Upper lobe of left lung (tissue), 6 donors: ENCODE measurements at places on chromosomes 6 and 20. TPM values are rescaled to one million over a fixed set of nuclear protein-coding genes. Genes with fewer than 3 reads are reported as not detected.

SEMG2 gene
- not detected for total RNA-seq

PHF10 gene
- total RNA-seq: 49.2 TPM

F13A1 gene
- 23.5 TPM for total RNA-seq

TCP11 gene
- not detected for total RNA-seq

LSM2 gene
- 18.8 TPM for total RNA-seq

SHLD1 gene
- total RNA-seq: 3.1 TPM

TAP1 gene
- total RNA-seq: 56.9 TPM

- H3K4me1 ChIP-seq: peaks cover 6% of the 10 kb centered on the region
- no peaks in the 10 kb centered on the region for H3K27me3 ChIP-seq
- no peak overlapping the region for H3K27ac ChIP-seq
- no peaks in the 10 kb centered on the region for H3K36me3 ChIP-seq
Measured at GRCh38 chr6:2633736-2634135, 117.0 kb downstream of the MYLK4 start.

DNA sequence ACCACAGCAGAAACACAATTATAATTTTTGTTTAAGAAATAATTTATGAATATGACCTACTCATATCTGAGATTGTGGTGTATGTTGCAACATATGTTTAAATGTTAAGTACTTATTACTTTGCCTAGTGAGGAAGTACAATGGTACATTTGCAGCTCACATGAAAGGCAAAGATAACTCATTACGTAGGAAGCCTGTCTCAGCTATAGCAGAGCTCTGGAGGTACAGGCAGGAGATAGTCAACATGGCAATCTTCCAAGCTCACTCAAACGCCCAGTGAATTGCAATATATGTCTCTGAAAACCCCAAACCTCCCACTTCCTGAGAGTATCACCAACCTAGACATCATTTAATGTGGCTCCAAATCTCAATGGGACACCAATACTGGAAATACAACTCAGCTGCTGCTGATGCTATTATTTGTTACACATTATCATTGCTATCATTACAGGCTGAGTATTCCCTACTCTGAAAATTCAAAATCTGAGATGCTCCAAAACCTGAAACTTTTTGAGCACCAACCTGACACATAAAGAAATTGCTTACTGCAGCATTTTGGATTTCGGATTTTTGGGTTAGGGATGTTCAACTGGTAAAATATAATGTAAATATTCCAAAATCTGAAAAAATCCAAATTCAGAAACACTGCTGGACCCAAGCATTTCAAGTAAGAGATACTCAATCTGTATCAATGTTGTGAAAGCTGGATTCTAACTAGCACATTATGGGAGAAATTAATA is 25.1 kb upstream of the GSTA4 start:
- DNase-seq: no peak
- H3K4me1 ChIP-seq: no peaks in the 10 kb centered on the region
- H3K36me3 ChIP-seq: peaks cover 47% of the 10 kb centered on the region
- H3K27me3 ChIP-seq: no peaks in the 10 kb centered on the region
- H3K4me3 ChIP-seq: no peak overlapping the region

DNA sequence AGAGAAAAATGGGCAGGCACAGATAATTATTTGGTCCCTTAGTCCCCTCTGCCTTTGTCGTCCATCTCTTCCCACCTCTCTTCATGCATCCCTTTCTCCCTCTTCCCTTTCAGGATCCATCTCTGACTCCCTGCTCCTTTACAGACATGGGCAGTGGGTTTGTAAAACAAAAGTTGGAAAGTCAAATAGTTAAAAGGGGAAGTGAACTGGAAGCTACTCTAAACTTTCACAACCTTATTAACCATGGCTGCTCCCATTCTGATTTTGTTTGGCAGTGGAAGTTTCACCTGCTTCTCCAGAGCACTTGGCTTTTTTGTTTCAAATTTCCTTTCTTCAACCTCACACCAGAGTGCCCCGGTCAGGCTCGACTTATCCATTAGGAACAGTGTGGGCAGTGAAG is 1.2 kb downstream of the HLA-DQA2 start:
- no peaks in the 10 kb centered on the region for H3K36me3 ChIP-seq
- H3K4me3 ChIP-seq: no peak overlapping the region
- no peak overlapping the region for H3K27ac ChIP-seq
- no peak for DNase-seq
- H3K4me1 ChIP-seq: no peaks in the 10 kb centered on the region

DNA sequence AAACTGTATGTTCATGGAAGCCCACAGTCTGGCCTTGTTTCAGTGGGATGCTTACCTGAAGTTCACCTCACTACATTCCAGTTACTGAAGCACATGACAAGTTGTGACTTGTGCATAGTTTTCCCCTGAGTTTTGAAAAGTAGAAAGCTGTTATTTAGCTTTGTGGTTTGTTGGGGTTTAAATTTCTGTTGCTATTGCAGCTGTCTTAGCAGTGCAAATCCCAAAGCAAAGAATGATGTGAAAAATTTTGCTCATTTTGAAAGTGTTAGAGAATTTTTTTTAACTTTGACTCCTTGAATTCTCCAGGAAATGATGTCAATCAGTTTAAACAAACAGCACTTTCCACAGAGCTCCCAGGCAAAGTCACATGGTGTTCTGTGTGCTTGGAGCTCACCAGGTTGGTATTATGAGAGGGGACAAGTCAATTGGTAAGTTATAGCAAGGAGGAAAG is 268.4 kb downstream of the ADGRG6 start:
- H3K4me1 ChIP-seq: peaks cover 14% of the 10 kb centered on the region
- DNase-seq: peak; percentile 41
- no peaks in the 10 kb centered on the region for H3K27me3 ChIP-seq
- H3K4me3 ChIP-seq: no peak overlapping the region
- no peak overlapping the region for H3K27ac ChIP-seq

GRCh38 chr6:10793695-10794094 is 44.6 kb downstream of the MAK start:
- H3K27ac ChIP-seq: no peak overlapping the region
- peaks cover 6% of the 10 kb centered on the region for H3K36me3 ChIP-seq
- H3K4me3 ChIP-seq: no peak overlapping the region

- no peaks in the 10 kb centered on the region for H3K36me3 ChIP-seq
- DNase-seq: no peak
- H3K27me3 ChIP-seq: no peaks in the 10 kb centered on the region
- H3K4me3 ChIP-seq: no peak overlapping the region
- H3K4me1 ChIP-seq: no peaks in the 10 kb centered on the region
- H3K27ac ChIP-seq: no peak overlapping the region
Measured at GRCh38 chr6:4388675-4389074, 253.3 kb upstream of the ECI2 start.

DNA sequence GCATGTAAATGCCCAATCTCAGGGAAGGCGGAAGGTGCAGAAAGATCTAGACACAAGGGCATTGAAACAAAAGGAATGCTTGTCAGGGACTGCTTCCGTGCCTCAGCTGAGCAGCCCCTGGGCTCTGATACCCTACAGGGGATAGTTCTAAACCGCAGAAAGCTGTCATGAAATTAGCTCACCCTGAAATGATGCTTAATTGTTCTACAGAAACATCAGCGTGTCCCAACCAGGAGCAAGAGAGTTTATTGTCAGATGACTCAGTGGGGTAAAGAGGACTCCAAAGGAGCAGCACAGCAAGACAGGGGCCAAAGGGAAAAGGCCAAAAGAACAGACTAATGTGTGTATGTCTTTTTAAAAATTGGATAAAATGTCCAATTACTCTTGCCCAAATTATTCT is 258.4 kb upstream of the JARID2 start:
- no peak for DNase-seq
- no peak overlapping the region for H3K4me3 ChIP-seq
- no peaks in the 10 kb centered on the region for H3K36me3 ChIP-seq

- no peak overlapping the region for H3K27ac ChIP-seq
- no peaks in the 10 kb centered on the region for H3K36me3 ChIP-seq
- peaks cover 5% of the 10 kb centered on the region for H3K4me1 ChIP-seq
- no peak overlapping the region for H3K4me3 ChIP-seq
- DNase-seq: no peak
Measured at GRCh38 chr20:2794866-2795447, 5.5 kb downstream of the CPXM1 start.

DNA sequence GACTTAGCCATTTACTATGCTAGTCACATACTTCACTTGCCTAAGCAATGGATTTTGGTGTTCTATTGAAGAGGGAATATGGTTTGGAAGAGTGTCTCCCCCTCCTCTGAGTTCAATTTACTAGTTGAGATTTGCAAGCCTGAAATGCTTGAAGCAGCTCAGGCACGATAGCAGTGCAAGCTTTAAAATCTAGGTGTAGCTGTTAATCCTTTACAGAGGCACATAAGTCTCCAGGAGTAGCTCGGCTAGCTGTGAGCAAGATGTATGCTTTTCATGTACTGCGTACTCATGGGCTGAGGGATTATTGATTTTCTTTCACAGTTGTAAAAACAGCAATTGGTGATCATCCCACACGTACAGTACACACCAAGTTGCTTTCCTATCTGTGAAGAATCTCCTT is 726 bp downstream of the FLRT3 start:
- H3K27ac ChIP-seq: peak overlapping the region; percentile 80
- H3K27me3 ChIP-seq: no peaks in the 10 kb centered on the region
- no peaks in the 10 kb centered on the region for H3K4me1 ChIP-seq
- H3K36me3 ChIP-seq: no peaks in the 10 kb centered on the region

- H3K4me3 ChIP-seq: no peak overlapping the region
- H3K27me3 ChIP-seq: no peaks in the 10 kb centered on the region
- no peak for DNase-seq
- peaks cover 18% of the 10 kb centered on the region for H3K4me1 ChIP-seq
Measured at GRCh38 chr6:34358389-34358905, 34.0 kb downstream of the NUDT3 start.

GRCh38 chr6:121838842-121839241 is 403.4 kb downstream of the GJA1 start:
- H3K4me1 ChIP-seq: no peaks in the 10 kb centered on the region
- no peak for DNase-seq
- H3K27ac ChIP-seq: no peak overlapping the region
- no peaks in the 10 kb centered on the region for H3K36me3 ChIP-seq
- no peak overlapping the region for H3K4me3 ChIP-seq

- no peak overlapping the region for H3K27ac ChIP-seq
- DNase-seq: no peak
- no peaks in the 10 kb centered on the region for H3K27me3 ChIP-seq
Measured at GRCh38 chr6:87171938-87172633, 16.7 kb downstream of the ZNF292 start.

DNA sequence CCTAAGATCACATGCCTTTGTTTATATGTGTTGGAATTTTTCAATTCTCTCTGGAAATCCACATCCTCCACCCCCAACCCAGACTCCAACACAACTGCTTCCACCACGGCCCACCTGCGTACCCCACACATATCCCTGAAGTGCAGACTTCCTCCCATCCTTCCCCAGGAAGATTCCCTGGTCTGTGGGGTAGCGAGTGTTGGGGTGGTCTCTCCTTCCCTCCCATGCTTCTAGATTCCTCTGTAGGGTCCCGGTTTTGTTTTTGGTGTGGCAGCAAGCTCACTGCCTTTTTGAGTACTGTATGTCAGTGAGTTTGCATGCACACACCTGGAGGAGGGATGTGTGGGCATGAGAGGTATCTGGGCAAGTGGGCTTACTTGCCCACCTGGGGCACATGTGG is 127.6 kb downstream of the MRPL14 start:
- no peaks in the 10 kb centered on the region for H3K36me3 ChIP-seq
- no peak overlapping the region for H3K4me3 ChIP-seq
- peaks cover 7% of the 10 kb centered on the region for H3K27me3 ChIP-seq

DNA sequence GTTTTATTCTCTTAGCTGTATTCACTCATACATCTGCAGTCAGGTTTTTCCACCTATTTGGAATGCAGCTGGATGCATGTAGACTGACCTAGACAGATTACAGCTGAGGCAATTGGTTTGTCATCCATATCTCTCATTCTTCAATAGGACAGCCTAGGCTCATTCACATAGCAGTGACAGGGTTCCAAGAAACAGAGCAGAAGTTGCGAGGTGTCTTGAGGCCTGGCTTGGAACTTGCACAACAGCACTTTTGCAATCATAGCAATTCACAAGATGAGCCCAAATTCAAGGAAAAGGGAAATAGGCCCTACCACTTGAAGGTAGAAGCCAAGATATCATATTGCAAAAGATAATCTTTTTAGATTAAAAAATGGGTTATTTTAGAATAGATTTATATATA is 508.9 kb upstream of the JAG1 start:
- H3K27me3 ChIP-seq: no peaks in the 10 kb centered on the region
- peak; percentile 46 for DNase-seq
- no peaks in the 10 kb centered on the region for H3K36me3 ChIP-seq

DNA sequence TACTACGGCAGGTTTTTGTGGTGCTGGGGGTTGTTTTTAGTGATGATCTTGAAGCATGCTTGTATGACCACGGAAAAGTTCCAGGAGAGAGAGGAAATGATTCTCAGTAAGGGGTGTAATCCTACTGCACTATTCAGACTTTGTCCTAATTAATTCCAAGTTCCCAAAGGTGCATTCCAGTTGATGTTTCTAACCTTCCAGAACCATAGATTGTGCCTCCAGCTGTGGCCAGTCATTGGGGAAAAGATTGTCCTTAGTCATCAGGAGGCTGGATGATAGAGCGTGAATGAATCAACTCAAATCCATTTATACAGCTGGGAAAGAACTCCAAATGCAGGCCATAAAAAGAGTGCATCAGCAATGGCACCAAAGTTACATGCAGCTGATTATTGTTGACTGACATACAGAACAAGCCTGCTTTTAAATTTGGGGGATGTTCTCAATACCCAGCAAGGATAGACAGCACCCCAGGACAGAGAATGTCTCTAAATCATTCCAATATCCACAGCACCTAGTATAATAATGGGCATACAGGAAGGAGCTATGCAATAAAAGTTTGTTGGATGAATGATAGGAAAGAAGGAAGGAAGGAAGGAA is 27.8 kb upstream of the PKHD1 start:
- H3K4me1 ChIP-seq: no peaks in the 10 kb centered on the region
- H3K27me3 ChIP-seq: no peaks in the 10 kb centered on the region
- no peak overlapping the region for H3K27ac ChIP-seq
- no peak overlapping the region for H3K4me3 ChIP-seq

GRCh38 chr20:60138256-60139220 is 180.3 kb downstream of the CDH26 start:
- H3K27ac ChIP-seq: no peak overlapping the region
- no peaks in the 10 kb centered on the region for H3K27me3 ChIP-seq
- DNase-seq: peak; percentile 56
- H3K36me3 ChIP-seq: no peaks in the 10 kb centered on the region
- H3K4me3 ChIP-seq: no peak overlapping the region
